ENCODE measurements at places on chromosomes 11 and 22. TPM values are rescaled to one million over a fixed set of nuclear protein-coding genes. Genes with fewer than 3 reads are reported as not detected.

KBTBD3 gene
- total RNA-seq, result 2.5 TPM

HBB gene
- total RNA-seq, result not detected

GVQW3 gene
- total RNA-seq, result 1.4 TPM

ALX4 gene
- total RNA-seq, result 2.7 TPM

GRAMD1B gene
- 22.3 TPM for total RNA-seq

F2 gene
- 2.2 TPM for total RNA-seq

MAJIN gene
- total RNA-seq, result not detected

DLG2 gene
- 0.16 TPM for total RNA-seq

BACE1 gene
- total RNA-seq, result 10.3 TPM

SDHAF2 gene
- total RNA-seq, result 48.6 TPM

DGAT2 gene
- 1.2 TPM for total RNA-seq

FAR1 gene
- 42.3 TPM for total RNA-seq

MAPK8IP2 gene
- total RNA-seq, result 3.7 TPM

ARFGAP2 gene
- total RNA-seq, result 26.8 TPM

MUC5AC gene
- 1.4 TPM for total RNA-seq

RCOR2 gene
- 1.1 TPM for total RNA-seq

DNAJB13 gene
- 0.51 TPM for total RNA-seq

BATF2 gene
- total RNA-seq, result 0.80 TPM

PAX6 gene
- 1.6 TPM for total RNA-seq

CYP2D6 gene
- total RNA-seq, result 0.49 TPM

DKK3 gene
- total RNA-seq, result 19.3 TPM

MTMR3 gene
- 8.1 TPM for total RNA-seq

SYCE3 gene
- total RNA-seq, result 0.45 TPM

SMC1B gene
- not detected for total RNA-seq

LRRC55 gene
- not detected for total RNA-seq

TEX54 gene
- not detected for total RNA-seq

ANGPTL5 gene
- 0.10 TPM for total RNA-seq

CNIH2 gene
- total RNA-seq, result 2.4 TPM

ADM2 gene
- total RNA-seq, result 0.51 TPM

NLRP14 gene
- not detected for total RNA-seq

DEUP1 gene
- not detected for total RNA-seq

TESMIN gene
- total RNA-seq, result 6.7 TPM

RASL10A gene
- 0.87 TPM for total RNA-seq

PATE1 gene
- total RNA-seq, result not detected

CRYBB2 gene
- total RNA-seq, result not detected

OOSP2 gene
- not detected for total RNA-seq

LYVE1 gene
- 0.20 TPM for total RNA-seq

SLC17A6 gene
- total RNA-seq, result not detected

SCGB1C1 gene
- total RNA-seq, result not detected

PANX2 gene
- 6.5 TPM for total RNA-seq

SLC1A2 gene
- total RNA-seq, result 0.27 TPM

IGLL5 gene
- total RNA-seq, result not detected

LARGE2 gene
- total RNA-seq, result 1.6 TPM

GRK2 gene
- 37.5 TPM for total RNA-seq

PRR33 gene
- not detected for total RNA-seq

All from A549 treated with Mapracorat at 1 μM for 4 hours (cell line).